ENCODE measurements at places on chromosomes 1 and 21.

DNA sequence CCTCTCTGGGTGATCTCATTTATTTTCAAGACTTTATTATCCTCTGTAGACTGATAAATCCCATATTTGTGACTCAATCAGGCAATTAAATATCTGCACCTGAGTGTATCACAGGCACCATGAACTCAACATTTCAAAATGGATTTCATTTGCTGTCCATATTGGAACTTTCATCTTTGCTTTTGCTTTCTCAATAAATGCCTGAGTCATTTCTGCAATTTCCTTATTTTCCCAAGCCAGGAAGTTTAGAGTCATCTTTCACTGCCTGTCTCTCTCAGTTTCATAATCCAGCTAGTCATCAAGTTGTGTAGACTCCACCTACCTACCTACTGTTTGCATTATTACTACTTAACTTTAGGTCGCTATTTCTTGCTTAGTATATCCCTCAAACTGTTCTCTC lies 540.9 kb downstream of the LMO4 start:
- no peak for DNase-seq

GRCh38 chr1:108194051-108194450 lies 6.1 kb downstream of the SLC25A24 start:
- DNase-seq, result no peak

GRCh38 chr1:7536891-7537591 lies 234.1 kb upstream of the VAMP3 start:
- no peak for DNase-seq

GRCh38 chr1:115348636-115349035 lies 10.6 kb upstream of the NGF start:
- no peak for DNase-seq

- DNase-seq, result no peak
Observed at GRCh38 chr21:9738527-9738926, 782.9 kb upstream of the TPTE start.

GRCh38 chr1:55584526-55585401 lies 369.6 kb upstream of the USP24 start:
- peak; percentile 89 for DNase-seq

DNA sequence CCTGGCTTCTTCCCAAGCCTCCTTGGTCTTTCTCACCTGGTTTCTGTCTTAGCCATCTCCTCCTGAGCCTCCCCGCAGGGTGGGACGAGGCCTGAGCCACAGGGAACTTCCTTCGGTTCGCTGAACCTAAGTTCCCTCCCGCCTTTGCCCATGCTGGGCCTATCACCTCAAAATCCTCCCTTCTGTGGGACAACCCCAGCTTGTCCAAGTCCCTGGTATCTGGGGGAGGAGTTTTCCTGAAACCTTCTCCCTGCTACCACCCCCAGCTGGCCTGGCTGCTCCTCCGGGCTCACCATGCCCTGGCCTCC lies 27.7 kb upstream of the VPS13D start:
- DNase-seq, result no peak

DNA sequence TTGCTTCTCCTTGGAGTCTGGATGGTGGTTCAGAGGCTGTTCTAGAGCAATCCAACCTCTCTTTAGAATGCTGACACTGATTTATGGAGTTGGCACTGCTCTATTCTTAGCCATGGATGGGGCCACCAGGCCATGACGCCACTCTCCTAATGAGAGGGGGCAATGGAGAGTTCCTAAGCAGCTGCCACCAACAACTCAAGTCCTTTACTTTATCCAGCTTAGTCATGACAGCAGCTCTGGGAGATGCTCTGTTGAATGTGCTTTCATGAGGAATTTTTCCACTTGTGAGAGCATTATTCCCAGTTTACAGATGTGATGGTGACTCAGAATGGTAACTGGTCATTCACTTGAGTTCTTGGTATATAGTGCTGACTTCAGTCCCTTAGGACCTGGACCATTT lies 366.3 kb downstream of the HHAT start:
- DNase-seq, result no peak

- no peak for DNase-seq
Observed at GRCh38 chr21:37398697-37399096, 32.1 kb downstream of the DYRK1A start.

- no peak for DNase-seq
Observed at GRCh38 chr1:27099587-27100334, 55.2 kb downstream of the SLC9A1 start.

- no peak for DNase-seq
Observed at GRCh38 chr21:26717146-26717739, 128.0 kb downstream of the ADAMTS1 start.
